Peyer's patch (tissue), 4 donors: ENCODE measurements at places on chromosomes 3 and 15.
A peak's percentile ranks its signal among the peaks of the same experiment; 100 is the strongest.

DNA sequence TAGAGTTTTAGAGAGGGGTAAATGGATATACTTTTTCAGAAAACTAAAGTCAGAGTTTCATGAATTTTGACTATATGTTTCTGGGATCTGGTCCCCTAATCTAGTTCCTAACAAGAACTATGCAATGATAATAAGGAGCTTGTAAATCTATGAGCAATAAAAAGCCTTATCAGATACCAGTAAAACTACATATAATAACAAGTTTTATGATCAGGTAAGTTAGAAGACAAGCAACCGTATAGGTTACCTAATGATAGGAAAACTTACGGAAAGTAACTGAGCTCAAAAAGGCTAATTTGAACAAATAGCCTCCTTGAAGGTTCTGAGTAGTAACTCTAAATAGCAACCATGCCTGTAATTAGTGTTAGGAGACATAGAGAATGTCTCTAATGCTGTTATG is 21.0 kb downstream of the MIX23 start:
- DNase-seq: no peak

DNA sequence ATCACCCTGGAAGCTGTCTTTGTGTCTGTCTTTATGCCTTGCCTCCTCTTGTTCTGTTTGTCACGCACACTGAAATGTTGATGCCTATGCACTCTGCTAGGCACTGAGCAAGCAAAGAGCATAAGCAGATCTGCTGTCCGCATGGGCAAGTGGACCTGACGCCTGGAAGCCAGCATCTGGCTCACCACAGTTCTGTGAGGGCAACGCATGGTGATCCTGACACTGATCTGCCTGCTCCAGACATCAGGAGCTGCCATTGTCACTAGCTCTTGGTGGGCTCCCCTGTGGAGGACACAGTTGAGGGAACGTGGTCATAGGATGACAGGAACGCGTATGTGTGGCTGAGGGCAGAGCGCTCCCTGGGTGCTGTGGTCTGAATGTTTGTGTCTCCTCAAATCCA is 234.6 kb downstream of the ADAMTS17 start:
- peak; percentile 11 for DNase-seq

- DNase-seq: no peak
Observed at GRCh38 chr15:100920516-100921135, 1.5 kb downstream of the LRRK1 start.

DNA sequence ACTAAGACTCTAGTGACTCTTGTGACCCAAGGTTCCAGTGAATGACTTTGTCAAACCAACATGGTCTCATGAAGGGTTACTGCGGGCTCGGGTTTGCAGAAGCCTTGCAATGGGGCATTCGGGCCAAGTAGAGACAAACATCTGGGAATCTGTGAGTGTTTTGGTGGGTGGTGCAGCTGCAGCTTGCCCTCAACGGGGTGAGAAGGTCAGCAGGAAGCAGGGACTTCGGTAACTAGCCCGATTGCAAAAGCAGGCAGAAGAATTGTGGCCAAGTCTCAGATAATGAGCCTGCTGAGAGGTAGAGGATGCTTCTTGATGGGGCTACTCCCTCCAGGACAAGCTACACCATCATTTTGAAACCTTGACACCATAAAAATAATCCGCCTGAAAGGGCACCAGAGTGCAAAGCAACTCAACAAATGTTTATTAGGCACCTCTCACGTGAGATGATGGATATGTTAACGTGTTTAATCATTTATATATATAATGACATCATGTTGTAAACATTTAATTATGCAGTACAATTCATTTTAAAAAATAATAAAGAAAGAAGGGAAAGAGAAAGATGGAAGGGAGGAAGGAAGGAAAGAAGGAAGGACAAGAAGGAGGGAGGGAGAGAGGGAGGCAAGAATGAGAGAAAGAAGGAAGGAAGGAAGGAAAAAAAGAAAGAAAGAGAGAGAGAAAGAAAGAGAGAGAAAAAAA is 263.9 kb upstream of the IGF1R start:
- no peak for DNase-seq

- DNase-seq: peak; percentile 65
Observed at GRCh38 chr15:52233405-52233804, 42.2 kb upstream of the GNB5 start.

GRCh38 chr15:44163370-44163769 is 31.7 kb downstream of the FRMD5 start:
- no peak for DNase-seq

DNA sequence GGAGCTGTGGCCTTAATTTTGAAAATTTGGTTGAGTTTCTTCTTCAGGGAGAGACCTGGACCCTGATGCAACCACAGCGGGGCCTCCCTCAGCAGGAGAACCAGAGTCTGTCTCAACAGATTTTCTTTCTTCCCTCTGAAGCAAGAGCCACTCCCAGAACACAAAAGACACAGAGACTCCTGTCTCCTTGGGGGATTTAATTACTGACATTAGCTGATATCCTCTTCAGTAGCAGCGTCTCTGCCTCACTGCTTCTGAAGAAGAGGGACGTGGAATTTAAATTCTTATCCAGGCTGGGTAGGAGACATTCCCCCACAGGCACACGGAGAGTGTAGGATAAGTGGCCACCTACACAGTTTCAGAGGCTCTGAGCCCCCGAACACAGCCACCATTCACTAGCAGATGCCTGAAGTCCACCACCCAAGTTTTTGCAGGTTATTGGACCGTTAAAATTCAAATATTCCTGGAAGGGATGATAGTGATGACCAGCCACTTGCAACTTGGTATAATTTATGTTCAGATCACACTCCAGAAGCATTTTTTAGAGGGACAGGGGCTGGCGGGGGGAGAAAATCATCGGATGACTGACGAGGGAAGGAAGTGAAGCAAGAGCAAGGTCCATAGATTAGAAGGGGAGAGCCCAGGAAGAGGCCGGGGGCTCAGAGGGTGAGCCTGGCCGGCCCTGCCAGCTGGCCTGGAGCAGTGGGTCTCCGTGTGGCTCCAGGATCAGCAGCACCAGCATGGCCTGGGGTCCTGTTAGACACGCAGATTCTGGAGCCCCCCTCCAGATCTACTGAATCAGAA is 109.7 kb downstream of the BDH1 start:
- DNase-seq: no peak

DNA sequence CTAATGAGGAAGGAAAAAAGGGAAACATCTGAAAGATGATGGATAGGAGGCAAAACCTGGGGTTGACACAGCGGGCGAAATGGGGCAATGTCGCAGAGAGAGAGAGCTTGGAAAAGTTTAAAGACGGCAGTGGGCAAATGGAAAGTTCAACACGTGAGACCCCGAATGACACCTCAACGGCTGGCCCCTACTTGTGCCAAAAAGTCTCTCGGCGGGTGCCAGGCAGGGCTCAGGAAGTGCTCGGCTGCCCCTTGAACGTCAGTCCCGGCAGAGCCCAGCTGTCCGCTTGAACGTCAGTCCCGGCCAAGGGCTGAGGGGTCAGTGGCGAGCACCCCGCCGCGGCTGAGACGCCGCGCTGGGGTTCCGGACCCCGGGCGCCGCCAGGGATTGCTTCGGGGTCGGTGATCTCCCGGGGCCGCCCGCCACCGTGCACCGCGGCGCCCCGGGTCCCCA is 658 bp downstream of the EOGT start:
- peak; percentile 36 for DNase-seq

DNA sequence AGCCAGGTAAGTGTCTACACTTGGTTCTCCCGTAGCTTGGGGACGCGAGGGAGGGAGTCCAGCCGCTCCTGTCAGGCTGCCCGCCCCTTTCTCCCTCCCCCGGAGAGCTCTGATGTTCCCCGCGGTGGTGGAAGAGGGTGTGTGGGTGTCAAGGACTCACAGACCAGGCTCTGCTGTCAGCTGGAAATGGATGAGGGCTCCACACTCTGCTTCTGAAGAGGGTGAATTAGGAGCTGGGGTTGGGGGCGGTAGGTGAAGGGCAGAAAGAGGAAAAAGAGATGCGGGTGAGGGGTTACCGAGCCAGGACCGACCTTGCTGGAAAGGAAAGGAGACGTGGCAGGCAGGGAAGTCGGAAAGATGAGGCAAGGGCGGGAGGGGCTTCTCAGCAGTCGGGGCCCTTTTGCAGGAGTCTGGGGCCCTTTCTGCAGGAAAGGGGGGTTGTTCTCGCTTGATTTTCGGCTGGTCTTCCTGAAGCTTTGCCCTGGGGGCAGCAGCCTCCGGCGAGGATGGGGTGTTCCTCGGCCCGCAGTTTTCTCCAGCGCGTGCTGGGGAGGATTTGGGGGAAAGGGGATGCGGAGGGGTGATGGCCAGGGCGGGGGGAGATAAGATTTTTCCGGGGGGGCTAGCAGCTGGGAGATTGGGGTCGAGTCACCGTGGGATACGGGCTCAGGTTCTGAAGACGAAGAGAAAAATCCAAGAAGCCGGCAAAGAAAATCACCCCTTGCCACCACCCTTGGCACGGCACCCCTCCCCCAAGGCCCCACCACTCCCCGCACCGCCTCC is 602 bp upstream of the BAHD1 start:
- DNase-seq: peak; percentile 65

- DNase-seq: no peak
Observed at GRCh38 chr3:57911593-57911992, 96.6 kb upstream of the FLNB start.

DNA sequence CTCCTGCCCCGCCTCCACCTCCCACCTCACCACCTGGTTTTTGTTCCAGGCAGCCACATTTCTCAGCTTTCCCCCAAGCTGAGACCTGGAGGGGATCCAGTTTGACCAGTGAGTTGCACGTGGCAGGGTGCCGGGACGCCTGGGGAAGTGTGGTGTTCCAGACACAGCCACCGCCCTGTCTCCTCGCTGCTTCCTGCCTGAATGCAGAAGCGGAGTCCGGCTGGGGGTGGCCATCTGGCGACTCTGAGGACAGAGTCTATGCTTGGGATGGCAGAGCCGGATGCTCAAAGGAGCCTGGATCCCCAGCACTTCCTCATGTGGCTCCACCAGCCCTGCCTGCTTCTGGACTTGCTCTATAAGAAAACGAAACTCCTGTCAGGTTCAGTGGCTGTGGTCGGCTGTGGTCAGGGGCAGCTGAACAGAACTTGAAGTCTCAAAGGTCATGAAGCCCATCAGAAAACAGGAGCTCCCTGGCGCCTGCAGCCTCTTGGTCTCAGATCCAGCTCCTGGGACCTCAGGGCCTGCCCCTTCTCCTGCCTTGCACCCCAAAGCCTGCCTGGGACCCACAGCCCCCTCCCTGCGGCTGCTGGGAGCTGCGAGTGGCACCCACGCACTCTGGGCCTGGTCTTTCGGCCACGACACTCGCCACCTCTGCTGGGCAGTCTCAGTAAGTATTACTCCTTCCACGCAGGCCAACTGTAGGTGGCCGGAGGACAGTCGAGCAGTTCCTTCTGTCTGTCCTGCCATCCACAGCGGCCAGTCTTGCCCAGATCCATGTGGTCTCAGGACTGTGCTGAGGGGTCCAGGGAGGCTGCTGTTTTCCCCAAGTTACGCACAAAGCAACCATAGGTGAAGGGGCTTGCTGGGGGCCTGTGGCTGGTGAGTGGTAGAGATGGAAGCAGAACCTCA is 112.8 kb upstream of the MEF2A start:
- DNase-seq: peak; percentile 67

GRCh38 chr3:73061416-73061815 is at the start of gene EBLN2:
Gene EBLN2 (plus strand): TSS chr3:73061659. CDS start chr3:73062082, 423 bp downstream.
- DNase-seq: no peak

GRCh38 chr3:37032961-37033360 is 39.6 kb downstream of the MLH1 start:
- no peak for DNase-seq

GRCh38 chr3:16883057-16883722 is 1.6 kb upstream of the PLCL2 start:
- DNase-seq: no peak

DNA sequence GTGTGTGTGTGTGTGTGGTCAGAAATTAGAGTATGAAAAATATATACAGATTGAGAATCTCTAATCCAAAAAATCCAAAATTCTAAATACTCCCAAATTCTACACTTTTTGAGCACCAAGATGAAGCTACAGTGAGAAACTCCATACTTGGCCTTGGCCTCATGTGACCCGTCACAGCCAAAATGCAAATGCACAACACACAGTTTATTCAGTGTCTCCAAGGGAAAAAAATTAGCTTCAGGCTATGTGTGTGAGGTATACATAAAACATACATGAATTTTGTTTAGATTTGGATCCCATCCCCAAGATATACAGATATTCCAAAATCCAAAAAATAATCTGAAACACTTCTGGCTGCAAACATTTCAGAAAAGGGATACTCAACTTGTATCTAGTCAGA is 33.2 kb upstream of the OSTN start:
- DNase-seq: no peak

DNA sequence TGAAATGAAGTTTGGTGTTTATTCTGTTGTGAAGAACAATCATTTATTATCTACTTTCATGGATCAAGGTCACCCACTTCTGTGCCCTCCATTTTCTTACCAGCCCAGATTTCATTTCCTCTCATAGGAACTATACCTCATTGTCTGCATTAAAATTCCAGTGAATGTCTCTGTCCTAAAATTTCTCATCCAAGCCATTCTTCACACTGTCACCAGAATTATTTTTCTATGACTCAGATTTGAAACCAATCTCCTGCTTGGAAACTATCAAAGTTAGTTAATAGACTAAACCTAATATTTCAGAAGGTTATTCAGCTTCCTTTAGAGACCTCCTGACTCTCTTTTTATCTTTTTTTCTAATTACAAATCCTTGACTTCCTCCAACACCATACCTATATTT is 364.1 kb upstream of the CBLB start:
- no peak for DNase-seq
